ENCODE measurements at places on chromosomes 11 and 22.

- DNase-seq = no peak
Observed at GRCh38 chr22:19903031-19903430, 38.5 kb upstream of the COMT start.

DNA sequence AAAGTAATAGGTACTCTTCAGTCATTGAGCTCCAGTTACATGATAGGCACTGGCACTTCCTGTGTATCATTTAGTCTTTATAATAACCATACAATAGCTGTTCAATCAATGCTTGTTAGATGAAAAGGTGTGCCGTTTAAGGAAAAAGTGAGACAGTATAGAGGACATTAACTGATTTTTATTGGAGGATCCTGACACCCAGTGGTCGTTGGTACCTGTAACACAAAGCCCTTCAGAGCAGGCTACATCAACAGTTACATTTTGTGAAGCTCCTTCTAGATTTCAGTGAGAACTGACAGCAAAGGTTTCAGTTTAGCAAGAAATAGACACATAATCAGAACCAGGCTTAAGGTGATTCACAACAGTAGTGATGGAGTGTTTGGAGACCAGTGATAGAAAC is 44.2 kb downstream of the CCDC81 start:
- DNase-seq = no peak

- DNase-seq = no peak
Observed at GRCh38 chr22:20386336-20386735, 7.6 kb upstream of the ZNF74 start.

GRCh38 chr11:39442177-39442576 is 2017.3 kb downstream of the LRRC4C start:
- no peak for DNase-seq

GRCh38 chr22:38009000-38009806 is 24.8 kb upstream of the SOX10 start:
- DNase-seq = no peak

- DNase-seq = no peak
Observed at GRCh38 chr11:66048547-66049323, at the start of gene GAL3ST3. Gene GAL3ST3 (minus strand): TSS chr11:66049161. CDS start chr11:66045415, 3,746 bp downstream.

- DNase-seq = no peak
Observed at GRCh38 chr11:134719397-134719796, 307.4 kb upstream of the B3GAT1 start.

- no peak for DNase-seq
Observed at GRCh38 chr11:1463056-1463455, 23.5 kb downstream of the MOB2 start.

DNA sequence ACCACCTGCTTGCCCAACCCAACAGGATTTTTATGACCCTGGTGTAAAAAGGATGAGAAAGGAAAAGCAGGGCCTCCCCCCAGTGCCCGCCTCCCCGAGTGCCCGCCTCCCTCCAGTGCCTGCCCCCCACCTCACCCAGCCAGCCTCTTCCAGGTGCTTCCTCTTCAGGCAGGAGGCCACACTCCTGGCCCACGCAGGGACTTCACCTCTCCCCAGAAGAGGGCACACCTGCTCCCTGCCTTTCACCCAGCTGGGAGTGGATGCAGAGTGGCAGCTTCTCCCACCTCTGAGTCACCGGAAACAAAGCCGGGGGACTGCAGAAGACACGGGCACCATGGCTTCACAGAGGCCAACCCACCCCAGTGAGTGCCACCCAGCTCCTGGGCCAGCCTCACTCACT is 16.1 kb downstream of the CPT1A start:
- DNase-seq = no peak

GRCh38 chr11:94757037-94757735 is 11.0 kb upstream of the AMOTL1 start:
- no peak for DNase-seq

DNA sequence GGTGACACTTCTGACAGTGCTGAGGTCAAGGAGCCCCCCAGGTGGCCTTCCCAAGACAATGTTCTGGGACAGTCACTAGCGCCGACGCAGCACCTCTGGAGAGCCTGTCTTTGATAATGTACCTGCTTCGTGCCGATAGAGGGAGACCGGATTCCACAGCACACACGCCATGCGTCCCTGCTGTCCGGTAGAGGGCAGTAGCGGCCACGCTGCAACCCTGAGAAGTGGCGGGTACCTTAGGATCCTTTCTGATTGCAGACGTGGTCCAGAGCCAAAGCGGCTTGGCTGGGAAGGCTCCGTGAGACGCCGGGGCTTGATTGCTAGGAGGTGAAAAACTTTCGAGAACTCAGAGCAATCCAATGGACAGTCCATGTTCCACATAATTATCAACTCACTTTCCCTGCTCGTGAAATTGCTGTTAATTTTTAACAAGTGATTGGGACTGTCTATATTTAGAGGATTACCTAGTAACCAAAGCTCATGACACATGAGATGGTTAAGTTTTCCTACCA is 11.4 kb upstream of the BARX2 start:
- DNase-seq = peak; percentile 42

- DNase-seq = no peak
Observed at GRCh38 chr11:116615211-116615865, 157.4 kb downstream of the BUD13 start.

DNA sequence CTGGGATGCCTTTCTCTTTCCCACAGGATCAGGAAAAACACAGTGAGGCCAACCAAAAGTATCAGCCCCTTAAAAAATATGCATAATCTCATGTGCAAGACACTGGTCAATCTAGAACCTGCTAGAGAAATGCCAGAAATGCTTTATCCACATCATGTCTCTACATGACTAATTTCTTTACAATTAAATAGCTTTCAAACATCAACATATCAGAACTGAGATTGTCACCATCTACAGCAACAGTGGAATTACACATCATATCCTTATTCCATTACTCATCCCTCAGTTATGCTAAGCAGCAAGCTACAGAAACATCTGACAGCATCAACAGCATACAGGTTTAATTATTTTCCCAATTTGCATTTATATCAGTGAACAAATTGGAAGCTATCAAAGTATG is 78.8 kb downstream of the DDIAS start:
- peak; percentile 25 for DNase-seq

- no peak for DNase-seq
Observed at GRCh38 chr11:555227-555779, 5.2 kb downstream of the LMNTD2 start.

- DNase-seq = no peak
Observed at GRCh38 chr11:129798212-129798611, 17.4 kb upstream of the TMEM45B start.

GRCh38 chr11:102464859-102465500 is 12.4 kb upstream of the TMEM123 start:
- DNase-seq = no peak

DNA sequence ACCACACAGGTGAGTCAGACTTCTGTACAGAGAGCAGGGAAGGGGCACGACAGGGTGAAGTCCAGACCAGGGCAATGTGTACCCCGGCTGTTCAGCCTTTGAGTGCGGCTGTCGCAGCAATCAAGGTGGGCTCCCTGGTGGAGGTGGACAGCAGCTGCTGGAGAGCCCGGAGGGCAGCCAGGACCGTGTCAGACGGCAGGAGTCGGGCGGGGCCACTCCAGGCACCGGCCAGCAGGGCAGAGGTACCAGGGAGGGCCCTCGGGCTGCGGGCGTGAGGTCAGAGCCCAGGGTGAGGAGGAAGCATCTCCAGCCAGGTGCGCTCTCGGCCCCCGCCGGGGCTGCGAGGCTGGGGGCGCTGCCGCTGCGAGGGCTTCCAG is 802 bp upstream of the PIM3 start:
- no peak for DNase-seq

DNA sequence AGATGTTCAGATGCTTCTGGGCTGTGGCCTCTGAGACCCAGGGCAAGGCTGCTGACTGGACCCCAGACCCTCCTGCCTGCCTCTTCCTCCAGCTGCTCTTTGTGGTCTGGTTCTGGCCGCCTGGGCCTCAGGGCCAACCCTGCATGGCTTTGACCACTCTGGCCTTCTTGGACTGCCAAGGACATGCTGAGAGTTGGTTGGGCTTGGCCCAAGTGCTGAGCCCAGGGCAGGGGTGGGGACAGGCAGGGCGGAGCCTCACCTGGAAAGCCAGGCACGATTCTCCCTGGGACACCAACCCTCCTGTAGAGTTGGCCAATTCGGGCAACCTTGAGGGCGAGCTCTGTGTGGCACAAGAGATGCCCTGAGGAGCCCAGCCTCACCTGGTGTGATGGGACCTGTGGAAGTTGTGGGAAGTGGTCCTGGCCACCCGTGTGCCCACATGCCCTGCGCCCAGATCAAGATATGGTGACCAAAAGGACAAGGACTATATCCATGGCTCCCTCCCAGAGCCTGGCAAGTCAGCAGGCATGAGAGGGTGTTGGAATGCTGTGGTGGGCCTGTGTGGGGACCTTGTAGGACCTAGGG is 11.6 kb downstream of the TANGO2 start:
- DNase-seq = no peak

DNA sequence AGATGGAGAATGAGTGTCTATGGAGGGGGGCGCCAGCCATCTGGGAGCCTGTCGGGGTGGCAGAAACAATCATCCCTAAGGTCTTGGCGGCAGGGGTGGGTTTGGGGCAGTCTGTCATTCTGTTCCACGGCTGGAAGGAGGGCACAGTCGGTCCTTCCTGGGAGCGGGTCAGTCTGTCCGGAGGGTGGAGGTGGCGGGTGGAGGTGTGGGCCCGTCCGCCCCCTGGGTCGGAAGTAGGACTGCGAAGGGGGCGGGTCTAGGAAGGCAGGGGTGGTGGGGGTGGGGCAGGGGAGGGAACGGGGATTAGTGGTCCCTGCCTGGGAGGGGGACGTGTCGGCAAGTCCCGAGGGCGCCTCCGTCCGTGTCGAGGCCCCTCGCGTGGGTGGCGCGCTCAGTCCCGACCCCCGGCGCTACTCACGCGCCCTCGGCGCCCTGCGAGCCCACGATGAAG is 461 bp downstream of the TBC1D10A start:
- DNase-seq = no peak

GRCh38 chr11:81989093-81989492 is 744.6 kb downstream of the FAM181B start:
- DNase-seq = no peak

DNA sequence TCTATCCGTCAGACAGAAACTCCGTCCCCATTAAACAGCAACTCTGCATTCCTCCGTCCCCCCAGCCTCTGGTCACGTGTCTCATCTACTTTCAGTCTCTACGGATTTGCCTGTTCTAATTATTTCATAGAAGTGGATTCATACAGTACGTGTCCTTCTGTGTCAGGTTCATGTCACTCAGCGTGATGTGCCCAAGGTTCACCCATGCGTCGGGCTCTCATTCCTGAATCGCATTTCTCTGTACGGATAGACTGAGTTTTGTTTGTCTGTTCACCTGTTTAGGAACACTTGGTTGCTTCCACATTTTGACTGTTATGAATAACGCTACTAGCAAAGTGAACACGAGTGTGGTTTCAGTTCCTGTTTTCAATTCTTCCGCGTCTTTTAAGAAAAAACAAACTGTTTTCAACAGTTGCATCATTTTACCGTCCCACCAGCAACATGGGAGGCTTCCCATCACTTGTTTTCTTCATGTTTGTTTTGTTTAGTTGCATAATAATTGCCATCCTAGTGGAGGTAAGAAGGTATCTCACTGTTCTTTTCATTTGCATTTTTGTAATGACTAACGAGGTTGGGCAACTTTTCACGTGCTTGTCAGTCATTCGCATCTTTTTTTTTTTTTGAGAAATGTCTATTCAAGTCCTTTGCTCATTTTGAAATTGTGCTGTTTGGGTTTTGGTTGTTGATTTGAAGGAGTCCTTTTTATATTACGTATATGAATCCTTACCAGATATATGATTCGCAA is 8.9 kb upstream of the NLRP6 start:
- DNase-seq = no peak

- DNase-seq = no peak
Observed at GRCh38 chr22:48758881-48759875, 1068.5 kb downstream of the BRD1 start.

DNA sequence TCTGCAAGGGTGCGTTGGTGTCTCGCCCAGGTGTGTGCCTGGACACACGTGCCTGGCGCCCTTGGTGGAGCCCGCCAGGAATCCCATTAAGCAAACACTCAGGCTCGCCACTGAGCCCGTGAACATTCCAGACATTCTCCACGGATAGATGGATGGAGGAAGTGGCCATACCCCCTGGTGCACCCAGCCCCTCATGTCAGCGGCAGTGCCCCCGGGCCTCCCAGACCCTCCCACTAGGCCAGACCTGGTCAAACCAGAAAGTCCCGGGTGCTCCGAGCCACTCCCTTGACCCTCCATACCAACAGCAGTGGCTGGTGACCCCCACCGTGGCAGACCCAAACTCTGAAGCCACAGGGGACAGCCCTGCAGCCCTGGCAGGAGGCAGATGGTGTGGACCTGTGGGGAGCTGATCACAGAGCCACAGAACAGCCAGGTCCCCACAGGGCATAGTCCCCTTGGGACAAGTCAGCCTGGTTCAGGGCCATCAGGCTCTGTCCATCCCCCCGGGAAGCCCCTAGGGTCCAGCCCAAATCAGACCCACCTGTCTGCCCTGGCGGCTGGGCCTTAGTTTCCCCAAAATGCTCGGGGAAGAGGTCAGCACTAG is 1.9 kb downstream of the EPS8L2 start:
- no peak for DNase-seq

- DNase-seq = no peak
Observed at GRCh38 chr22:40128989-40129388, 48.7 kb upstream of the TNRC6B start.

DNA sequence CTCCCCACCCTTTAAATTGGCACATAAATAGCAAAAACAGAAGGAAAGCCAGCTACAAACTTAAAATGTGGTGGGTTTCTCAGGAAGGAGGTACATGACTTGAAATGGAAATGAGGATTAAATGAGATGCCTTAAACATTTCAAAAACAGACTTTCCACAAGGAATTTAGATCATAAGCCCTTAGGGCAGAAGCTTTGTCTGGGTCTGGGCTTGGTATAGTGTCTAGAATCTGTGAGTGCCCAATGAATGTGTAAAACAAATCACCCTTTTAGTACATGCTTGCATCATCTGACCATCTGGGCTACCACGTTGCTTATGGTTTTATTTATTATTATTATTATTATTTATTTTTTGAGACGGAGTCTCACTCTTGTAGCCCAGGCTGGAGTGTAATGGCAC is 37.1 kb upstream of the CREB3L1 start:
- DNase-seq = no peak

GRCh38 chr11:125886997-125887372 is 483 bp upstream of the HYLS1 start:
- DNase-seq = no peak

DNA sequence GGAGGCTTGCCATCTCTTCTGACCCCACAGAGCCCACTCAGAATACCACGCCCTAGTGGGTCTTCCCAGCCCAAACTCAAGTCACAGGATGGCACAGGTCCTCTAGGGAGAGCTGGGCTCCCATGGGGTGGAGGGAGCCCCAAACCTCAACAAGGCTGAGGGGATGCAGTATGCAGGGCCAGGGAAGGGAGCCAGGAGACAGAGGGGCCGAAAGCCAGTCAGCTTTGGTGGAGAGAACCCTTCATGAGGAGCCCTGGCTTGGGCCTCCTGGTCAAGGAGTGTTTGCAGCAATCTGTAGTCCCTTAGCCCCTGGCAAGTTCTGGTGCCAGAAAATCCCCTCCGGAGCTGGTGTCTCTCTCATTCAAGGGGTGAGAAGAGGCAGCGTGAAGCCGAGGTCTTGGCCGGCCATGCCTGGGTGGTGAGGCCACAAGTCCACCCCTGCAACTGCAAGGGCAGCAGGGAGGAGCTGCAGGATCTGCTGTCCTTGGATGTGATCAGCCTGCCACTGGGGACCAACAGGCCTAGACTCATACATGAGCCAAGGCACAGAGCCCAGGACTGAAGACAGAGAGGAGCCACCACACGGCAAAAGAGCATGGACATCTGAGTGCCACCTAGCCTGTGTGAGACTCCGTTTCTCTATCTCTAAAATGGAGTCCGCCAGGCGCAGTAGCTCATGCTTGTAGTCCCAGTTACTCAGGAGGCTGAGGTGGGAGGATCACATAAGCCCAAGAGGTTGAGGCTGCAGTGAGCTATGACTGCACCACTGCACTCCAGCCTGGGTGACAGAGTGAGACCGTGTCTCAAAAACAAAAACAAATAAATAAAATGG is 24.1 kb downstream of the NEAT1 start:
- no peak for DNase-seq

All from AG09319 (cell line).